Left kidney (tissue), 8 donors: ENCODE measurements at places on chromosomes 11 and 22. TPM values are rescaled to one million over a fixed set of nuclear protein-coding genes. Genes with fewer than 3 reads are reported as not detected.

The APOA5 gene
- not detected for polyA plus RNA-seq

The TH gene
- 1.6 TPM for polyA plus RNA-seq

The FADS1 gene
- polyA plus RNA-seq = 49.0 TPM

The TRPC6 gene
- polyA plus RNA-seq = 10.2 TPM

The SF1 gene
- polyA plus RNA-seq = 520 TPM

The CD59 gene
- 234 TPM for polyA plus RNA-seq

The PYGM gene
- polyA plus RNA-seq = 1.8 TPM

The BLID gene
- not detected for polyA plus RNA-seq

The SLC22A8 gene
- polyA plus RNA-seq = 51.0 TPM

The OR4D5 gene
- not detected for polyA plus RNA-seq

The VPREB1 gene
- not detected for polyA plus RNA-seq

The F2 gene
- polyA plus RNA-seq = 0.68 TPM

DNA sequence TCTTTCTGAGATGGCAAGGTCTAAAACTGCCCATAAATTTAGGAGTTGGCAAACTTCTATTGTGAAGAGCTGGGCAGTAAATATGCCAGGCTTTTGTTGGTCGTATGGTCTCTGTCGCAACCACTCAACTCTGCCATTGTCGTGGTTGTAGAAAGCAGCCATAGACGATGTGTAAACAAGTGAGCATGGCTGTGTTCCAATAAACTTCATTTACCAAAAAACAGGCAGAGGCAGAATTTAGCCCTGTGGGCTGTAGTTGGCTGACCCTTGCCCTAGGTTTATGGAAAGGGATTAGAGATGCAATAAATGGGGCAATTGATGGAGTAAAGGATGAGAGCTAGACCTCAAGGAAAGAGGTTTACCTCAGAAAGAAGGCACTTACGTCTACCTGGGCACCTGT is 17.6 kb downstream of the YPEL4 start:
- no peak for DNase-seq

GRCh38 chr11:124869331-124869730 is 4.1 kb downstream of the ROBO3 start:
- no peak for DNase-seq

GRCh38 chr11:6931146-6931713 is 5.0 kb downstream of the ZNF215 start:
- DNase-seq = no peak

DNA sequence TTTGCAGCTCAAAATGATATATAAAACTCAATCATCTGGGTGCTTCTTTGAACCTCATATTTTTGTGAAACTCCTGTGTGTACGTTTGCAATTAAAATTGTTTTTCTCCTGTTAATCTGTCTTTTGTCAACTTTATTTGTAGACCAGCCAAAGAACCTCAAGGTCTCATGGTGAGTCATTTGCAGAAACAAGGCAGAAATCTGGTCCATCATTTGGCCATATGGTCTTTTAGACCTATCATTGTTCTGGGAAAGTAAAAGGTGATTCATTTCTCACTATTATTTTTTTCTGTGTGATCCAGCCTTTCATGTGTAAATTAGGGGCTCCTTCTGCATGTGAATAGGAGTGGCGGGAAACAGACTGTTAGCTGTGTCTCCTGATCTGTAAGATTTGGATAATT is 399.1 kb upstream of the DDI1 start:
- DNase-seq = no peak

- DNase-seq = peak; percentile 45
Observed at GRCh38 chr11:9688716-9689511, 25.0 kb downstream of the SWAP70 start.

GRCh38 chr22:38310518-38311322 is 6.5 kb downstream of the CSNK1E start:
- DNase-seq = no peak

DNA sequence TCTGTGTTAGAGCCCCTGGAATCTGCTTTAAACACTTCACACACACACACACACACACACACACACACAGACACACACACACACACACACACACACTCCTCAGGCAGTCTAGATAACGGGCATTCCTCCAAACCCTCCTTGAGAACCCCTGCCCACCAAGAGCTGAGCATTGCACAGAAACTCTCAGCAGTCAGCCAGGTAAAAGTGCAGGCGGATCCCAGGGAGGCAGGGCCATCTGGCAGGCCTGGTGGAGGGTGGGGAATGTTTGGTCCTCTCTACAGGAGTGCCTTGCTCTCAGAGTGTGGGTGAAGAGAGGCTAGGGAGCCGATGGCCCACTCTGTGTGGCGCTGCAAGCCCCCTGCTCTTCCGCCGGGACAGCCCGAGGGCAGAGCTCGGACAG is 190.2 kb downstream of the BUD13 start:
- DNase-seq = no peak

GRCh38 chr22:46652847-46653331 is 32.7 kb downstream of the GRAMD4 start:
- DNase-seq = no peak

DNA sequence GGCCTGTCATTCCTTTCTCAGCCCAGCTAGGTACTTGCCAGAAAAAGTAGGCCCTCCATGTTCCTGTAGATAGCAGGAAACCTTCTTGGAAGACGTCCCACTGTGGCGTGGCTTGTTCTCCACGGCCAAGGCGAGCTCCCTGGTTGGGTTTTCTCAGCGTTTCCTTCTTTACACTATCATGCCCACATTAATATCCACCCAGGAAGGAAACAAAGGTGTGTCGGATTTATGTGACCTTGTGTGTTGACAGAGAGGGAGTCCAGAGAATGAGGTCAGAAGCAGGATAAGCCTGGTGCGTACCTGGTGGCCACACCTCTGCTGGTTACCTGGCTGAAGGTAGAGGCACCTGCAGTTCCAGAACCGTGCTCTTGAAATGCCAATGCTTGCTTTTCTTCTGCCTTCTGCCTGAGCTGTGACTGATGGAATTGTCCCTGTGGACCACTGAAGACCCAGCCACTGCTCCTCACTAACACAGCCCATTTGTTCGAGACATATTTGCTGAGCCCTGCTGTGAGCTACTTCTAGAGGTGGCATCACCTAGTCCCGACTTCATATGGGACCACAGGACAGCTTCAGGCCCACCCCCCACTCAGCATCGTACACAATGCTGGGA is 7.9 kb downstream of the ASPHD2 start:
- DNase-seq = no peak

- no peak for DNase-seq
Observed at GRCh38 chr11:95728094-95728493, 61.5 kb downstream of the FAM76B start.

DNA sequence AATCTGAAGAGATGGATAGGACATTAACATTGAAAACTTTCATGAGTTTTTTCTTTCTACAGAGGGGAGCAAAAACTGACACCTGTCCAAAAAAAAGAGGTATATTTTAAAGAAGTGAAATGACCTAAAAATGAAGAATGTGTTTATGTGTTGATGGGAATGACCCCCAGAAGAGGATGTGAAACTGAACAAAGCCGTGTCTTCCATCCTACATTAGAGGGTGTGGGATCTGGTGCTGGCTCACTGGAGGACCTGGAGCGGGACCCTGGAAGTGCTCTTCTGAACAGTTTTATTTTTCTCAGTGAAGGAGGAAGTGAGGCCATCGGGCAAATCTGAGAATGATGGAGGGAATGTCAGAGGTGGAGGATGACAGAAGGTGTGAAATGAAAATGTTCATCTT is 470.1 kb downstream of the NTM start:
- DNase-seq = no peak

DNA sequence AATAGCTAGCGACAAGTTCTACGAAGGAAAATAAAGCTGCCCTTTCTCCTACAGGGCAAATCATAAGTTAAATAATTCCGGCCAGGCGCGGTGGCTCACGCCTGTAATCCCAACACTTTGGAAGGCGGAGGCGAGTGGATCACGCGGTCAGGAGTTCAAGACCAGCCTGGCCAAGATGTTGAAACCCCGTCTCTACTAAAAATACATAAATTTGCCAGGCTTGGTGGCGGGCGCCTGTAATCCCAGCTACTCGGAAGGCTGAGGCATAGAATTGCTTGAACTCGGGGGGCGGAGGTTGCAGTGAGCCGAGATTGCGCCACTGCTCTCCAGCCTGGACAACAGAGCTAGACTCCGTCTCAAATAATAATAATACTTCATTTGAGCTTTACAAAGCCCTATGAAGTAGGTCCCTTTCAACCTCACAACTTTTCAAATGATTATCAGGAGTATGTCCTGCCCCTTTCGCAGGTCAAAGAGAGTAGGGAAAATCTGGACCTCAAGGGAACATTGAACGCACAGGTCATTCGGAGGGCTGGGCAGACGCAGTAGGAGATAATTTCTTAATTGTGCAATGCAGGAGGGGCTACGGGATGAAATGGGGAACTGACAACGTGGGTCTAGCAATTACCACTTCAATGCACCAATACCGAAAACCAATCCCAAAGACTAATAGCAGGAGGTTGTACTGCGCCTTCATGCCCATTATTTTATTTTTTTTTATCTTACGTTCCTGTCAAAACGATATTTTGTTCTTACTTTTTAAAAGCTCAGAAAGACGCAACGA is 590 bp downstream of the COMMD9 start:
- no peak for DNase-seq

DNA sequence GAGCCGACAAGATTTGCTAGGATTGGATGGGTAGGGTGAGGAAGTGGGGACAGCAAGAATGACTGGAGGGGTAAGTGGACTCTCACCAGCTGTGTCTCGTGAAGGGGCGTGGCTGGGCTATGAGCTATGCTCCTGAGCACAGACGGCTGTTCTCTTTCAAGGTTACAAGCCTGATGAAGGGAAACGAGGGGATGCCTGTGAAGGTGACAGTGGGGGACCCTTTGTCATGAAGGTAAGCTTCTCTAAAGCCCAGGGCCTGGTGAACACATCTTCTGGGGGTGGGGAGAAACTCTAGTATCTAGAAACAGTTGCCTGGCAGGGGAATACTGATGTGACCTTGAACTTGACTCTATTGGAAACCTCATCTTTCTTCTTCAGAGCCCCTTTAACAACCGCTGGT is 19.9 kb downstream of the F2 start:
- no peak for DNase-seq

DNA sequence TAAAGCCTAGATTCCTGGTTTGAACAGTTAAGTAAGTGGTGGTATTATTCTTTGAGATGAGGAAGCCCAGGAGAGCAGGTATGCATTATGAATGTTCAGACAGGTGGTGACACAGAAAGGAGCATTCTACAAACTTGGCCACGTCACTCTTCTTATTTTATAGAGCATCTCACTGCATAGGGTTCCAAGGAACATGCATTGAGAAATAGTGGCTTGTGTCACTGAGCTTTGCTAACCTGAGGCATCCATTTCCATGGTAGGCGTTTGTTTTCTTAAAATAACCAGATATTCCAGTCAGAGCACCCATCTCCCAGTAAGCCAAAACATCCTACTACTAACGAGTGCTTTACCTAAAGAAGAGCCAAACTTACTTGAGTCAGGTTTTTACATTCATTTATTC is 169.7 kb downstream of the NAV2 start:
- no peak for DNase-seq

GRCh38 chr11:77198440-77198849 is 70.4 kb downstream of the MYO7A start:
- DNase-seq = no peak

GRCh38 chr11:28730889-28731288 is 622.7 kb downstream of the METTL15 start:
- DNase-seq = no peak

DNA sequence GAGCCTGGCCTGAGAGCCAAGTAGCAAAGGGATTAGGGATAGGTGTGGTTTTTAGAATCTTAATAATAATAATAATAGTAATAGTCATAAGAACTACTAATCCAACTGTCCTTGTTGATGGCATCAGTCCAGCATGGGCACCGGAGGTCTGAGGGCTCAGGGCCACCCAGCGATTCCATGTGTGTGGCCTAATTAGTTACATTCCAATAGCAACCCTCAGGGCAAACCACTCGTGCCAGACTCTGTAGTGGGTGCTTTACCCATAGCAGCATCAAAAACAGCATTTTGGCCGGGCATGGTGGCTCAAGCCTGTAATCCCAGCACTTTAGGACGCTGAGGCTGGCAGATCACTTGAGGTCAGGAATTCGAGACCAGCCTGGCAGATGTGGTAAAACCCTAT is 19.0 kb upstream of the MYH9 start:
- no peak for DNase-seq

- no peak for DNase-seq
Observed at GRCh38 chr11:27916541-27917100, 191.3 kb downstream of the KIF18A start.

- DNase-seq = no peak
Observed at GRCh38 chr11:72326151-72326848, 82.3 kb upstream of the PHOX2A start.

DNA sequence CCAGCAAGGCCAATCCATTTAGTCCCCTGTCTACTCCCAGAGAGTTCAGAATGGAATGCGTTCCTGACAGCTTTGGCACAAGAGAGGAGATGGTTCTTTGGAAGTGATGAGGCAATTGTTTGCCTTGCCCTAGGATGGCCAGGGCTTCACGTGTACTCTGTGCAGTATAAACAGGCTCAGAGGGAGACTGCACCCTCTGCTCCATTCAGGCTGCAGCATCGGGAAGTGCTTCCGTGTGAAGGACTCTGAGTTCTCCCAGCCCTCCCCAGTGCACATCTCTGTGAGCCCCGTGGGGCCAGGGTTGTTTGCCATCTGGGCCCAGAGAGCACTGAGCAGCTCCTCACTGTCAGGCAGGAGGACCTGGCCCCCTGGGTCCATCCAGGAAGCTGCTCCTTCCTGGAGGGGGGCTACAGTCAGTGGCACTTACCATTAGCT is 215.3 kb upstream of the TBCEL start:
- DNase-seq = no peak

DNA sequence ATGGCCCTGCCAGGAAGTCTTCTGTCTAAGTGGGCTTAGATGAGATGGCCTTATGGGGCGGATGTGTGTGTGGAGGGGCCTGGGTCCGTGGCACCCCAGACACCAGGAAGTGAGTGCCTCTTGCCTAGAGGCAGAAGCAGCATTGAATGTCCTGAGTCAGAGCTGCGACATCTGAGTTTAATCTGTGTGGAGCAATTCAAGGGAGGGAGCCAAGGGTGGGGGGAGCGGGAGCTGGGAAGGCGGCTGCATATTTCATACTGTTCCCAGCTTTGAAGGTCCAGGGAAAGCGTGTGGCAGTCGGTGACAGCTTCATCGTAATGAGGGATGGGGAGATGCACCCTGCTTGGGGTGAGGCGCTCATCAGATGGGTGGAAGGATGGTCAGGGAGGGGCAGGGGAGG is 73.5 kb upstream of the THY1 start:
- no peak for DNase-seq

- no peak for DNase-seq
Observed at GRCh38 chr11:96280444-96280843, 62.6 kb downstream of the MAML2 start.

GRCh38 chr11:67627441-67627811 is 2.3 kb downstream of the NUDT8 start:
- DNase-seq = no peak

DNA sequence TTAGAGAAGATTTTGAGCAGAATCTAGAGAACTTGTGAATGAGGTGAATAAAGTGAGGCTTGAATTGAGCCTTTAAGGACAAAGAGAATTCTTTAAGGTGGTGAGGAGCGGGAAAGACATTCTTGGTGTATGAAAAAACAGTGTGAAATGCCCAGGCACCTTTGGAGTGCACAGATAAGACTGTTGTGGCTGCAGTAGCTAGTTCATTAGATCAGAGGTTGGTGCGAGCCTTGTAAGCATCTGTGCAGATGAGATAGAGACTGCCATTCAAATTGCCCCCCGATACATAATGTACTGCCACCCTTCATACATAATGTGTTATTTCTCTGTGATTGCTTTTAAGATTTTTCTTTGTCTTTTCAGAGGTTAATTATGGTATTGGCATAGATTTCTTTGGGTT is 31.3 kb downstream of the ATXN10 start:
- no peak for DNase-seq
